ENCODE measurements at places on chromosomes 2 and 18.

DNA sequence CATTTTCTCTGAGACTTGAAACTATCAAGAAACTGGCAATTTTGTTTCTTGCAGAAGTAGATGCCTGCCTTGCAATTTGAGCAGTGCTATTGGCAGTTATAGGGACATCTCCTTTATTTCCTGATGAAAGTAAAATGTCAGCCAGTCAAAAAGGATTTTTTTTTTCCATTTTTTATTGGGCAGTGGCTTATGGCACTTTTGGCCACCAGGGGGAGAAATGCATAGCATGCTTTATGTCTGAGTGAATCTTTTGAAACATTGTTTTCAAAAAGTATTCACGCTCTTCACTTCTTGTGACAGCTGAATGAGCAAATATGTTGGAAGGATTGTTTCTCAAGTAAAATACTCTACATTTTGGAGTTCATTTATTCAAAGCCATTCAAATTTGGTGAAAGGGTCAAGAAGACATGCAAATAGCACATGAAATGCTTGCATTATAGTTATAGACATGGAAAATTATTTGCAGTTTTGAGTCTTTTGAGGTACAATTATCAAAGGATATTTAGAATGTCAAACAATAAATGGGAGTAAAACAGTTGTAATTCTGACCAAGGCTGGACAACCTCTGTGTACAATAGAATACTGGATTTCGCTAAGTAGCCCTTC, 491.0 kb downstream of the CDH2 start:
- DNase-seq = no peak

DNA sequence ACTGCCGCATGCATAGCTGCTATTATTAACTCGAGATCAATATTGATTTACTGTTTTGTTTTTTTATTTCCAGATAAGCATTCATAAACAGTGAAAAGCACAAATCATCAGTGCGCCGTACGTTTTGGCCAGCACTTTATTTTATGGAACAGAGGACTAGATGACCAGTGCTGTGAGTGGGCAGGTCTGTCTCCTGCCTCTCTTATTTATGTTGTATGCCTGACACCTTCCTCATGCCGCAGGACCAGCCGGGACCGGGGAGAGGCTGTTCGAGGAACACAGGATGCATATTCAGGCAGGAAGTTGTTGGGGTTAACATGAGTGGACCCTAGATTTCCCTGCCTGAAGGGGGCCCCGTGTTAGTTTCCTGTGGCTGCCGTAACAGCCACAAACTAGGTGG, 72.6 kb downstream of the AGAP1 start:
- no peak for DNase-seq

DNA sequence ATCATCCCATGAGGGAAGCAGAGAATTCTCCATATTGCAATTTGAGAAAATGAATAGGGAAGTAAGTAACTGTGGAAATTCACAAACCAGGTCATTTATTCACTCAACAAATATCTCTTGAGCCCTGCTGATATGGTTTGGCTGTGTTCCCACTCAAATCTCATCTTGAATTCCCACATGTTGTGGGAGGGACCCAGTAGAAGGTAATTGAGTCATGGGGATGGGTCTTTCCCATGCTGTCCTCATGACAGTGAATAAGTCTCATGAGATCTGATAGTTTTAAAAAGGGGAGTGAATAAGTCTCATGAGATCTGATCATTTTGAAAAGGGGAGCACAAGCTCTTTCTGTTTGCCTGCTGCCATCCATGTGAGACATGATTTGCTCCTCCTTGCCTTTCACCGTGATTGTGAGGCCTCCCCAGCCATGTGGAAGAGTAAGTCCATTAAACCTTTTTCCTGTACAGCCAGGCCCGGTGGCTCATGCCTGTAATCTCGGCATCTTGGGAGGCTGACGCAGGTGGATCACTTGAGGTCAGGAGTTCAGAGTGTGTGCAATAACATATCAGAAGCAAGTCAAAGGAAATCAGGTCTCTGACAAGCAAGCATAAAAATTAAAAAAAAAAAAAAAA, 193.2 kb downstream of the NDUFA10 start:
- DNase-seq = no peak

DNA sequence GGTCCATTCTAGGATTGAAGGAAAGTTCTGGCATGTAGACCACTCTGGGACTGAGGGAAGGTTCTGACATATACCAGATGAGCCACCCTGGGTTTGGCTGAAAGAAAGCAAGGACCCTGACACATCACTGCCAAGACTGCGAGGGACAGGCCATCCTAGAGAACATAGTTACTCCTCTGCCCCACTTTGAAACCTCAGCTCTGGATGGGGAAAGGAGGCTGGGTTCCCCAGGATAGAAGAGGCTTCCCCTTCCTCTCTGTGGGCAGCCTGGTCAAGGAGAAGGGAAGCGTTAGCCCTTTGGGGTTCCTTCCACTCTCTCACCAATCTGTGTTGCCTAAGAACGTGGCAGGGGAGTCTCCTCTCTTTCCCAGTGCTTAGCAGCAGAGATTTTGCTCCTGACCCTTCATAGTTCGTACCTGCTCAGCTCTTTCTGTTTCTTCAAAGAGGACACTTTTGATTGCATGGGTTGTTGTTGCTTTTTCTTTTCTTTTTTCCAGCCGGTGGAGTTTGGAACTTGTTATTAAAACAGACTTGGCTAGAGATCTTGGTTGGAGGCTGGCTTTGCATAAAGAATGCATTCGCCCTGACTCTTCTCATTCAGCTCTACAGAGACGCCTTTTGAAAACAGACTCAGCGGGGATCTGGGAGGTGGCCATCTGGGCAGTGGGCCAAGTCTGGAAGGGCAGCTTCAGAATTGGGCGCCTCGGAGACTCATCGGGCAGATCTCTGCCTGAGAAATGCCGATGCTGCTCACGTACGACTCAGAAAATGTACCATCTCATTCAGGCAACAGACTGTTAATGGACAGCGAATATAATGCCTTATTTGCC, 166.1 kb downstream of the CLIP4 start:
- no peak for DNase-seq

- no peak for DNase-seq
Measured at GRCh38 chr18:48994044-48994651, 43.4 kb upstream of the SMAD7 start.

- no peak for DNase-seq
Measured at GRCh38 chr2:206212673-206213513, 53.2 kb downstream of the EEF1B2 start.

- no peak for DNase-seq
Measured at GRCh38 chr2:41610501-41611190, 437.2 kb upstream of the PKDCC start.

DNA sequence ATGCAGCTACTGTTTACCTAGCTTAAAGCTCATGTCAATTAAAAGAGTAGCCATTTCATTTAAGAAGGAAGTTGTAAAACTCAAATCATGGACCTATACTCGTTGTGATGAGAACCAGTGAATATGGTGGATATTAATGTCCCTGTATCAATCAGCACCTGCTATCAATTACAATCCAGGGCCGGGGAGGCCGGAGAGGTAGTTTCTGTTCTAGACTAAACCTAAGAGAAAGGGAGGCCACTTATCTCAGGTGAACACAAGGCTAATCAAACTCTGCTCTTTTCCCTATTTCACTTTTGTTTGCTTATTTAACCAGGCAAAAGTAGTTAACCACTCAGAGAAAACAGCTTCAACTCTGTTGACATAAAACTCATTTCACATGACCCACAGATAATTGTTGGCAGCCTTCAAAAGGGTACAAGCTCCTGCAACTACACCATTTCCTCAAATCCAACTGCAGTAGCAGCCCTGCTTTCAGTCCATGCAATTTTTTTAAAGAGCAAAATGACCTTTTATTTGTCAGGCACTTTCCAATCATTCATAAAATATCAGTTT, 27.8 kb upstream of the SLC9A2 start:
- no peak for DNase-seq

GRCh38 chr2:151560289-151560688, 150.6 kb downstream of the RIF1 start:
- DNase-seq = no peak

- no peak for DNase-seq
Measured at GRCh38 chr2:25744055-25744454, 70.7 kb upstream of the DTNB start.

- no peak for DNase-seq
Measured at GRCh38 chr2:165621086-165621560, 151.6 kb downstream of the CSRNP3 start.

- no peak for DNase-seq
Measured at GRCh38 chr2:109128616-109129355, at the start of gene SH3RF3. Gene SH3RF3, plus strand, starts transcription at chr2:109129205.

DNA sequence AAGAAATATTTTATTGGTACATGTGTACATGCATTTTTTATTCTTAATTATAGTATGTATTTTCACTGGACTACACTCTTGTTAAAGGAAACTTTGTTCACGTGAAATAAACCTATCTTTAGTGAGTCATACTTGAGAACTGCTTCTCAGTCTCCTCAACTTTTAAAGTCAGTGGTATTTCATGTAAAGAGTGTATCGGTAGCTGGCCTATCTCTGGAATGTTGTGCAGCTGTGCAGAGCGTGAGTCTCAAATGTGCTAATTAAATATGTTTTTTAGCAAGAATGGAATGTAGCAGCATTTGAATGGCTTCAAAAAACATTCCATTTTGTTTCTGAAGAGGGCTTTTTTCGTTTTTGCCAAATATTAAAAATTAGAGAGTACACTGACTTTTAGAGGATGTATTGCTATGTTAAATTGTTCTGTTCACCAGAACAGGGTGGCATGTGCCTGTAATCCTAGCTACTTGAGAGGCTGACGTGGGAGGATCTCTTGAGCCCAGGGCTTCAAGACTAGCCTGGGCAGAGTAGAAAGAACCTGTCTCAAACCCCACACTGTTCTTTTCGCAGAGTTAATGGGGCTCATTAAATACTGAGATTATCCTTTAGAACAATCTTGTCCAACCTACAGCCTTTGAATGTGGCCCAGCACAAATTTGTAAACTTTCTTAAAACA, 14.3 kb downstream of the SPTBN1 start:
- no peak for DNase-seq

GRCh38 chr2:141280037-141280436, 850.8 kb downstream of the LRP1B start:
- DNase-seq = no peak

DNA sequence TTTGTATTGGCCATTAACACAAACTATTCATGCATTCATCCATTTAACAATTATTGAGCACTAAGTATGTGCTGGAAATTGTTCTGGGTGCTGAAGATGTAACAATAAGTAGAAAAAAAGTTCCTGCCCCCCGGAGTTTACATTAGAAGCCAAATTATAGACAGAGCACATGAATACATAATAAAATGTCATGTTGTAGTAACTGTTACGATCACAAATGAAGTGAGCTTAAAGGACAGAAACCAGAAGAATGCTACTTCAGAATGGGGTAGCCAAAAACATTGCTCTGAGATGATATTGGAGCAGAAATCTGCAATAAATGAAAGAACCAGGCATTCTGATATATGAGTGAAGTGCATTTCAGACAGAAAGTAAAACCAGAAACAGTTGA, 256.0 kb upstream of the SETBP1 start:
- DNase-seq = no peak

- no peak for DNase-seq
Measured at GRCh38 chr2:50782543-50782942, 249.4 kb downstream of the NRXN1 start.

DNA sequence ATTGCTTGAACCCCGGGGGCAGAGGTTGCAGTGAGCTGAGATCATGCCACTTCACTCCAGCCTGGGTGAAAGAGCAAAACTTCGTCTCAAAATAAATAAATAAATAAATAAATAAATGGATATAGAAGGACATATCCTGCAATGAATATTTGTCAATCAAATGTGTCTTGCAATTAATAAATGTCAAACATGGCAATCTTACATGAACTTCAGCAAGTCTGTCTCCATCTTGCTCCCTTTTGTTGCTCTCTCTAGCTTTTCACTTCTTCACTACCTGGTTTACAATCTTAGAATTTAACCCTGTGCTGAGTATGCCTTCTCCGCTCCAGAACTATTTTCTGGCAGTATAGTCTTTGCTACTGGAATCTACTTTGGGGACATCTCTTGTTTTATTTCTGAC, 3.3 kb upstream of the YES1 start:
- no peak for DNase-seq

GRCh38 chr18:79569720-79570119, 109.9 kb upstream of the CTDP1 start:
- DNase-seq = no peak

- no peak for DNase-seq
Measured at GRCh38 chr2:223602972-223603371, 811 bp upstream of the SCG2 start.

DNA sequence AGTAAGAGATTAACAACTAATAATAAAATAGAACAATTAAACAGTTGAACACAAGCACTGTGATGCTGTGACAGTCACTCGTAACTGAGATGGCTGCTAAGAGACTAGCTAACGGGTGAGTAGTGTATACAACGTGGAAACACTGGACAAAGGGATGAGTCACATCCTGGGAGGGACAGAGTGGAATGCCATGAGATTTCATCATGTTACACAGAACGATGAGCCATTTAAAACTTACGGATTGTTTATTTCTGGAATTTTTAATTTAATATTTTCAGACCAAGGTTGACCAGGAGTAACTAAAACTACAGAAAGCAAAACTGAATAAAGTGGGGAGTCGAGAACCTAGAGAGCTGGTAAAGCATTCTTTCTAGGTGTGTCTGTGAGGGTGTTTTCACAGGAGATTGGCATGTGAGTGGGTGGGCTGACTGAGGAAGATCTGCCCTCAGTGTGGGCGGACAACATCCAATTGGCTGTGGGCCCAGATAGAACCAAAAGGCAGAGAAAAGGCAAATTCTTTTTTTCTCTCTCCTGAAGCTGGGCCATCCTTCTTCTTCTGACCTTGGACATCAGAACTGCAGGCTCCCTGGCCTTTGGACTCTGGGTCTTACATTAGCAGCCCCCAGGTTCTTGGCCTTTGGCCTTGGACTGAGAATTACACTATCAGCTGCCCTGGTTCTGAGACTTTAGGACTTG, 14.6 kb downstream of the TMSB10 start:
- no peak for DNase-seq

GRCh38 chr2:78065366-78065765, 543.2 kb upstream of the LRRTM4 start:
- DNase-seq = no peak

DNA sequence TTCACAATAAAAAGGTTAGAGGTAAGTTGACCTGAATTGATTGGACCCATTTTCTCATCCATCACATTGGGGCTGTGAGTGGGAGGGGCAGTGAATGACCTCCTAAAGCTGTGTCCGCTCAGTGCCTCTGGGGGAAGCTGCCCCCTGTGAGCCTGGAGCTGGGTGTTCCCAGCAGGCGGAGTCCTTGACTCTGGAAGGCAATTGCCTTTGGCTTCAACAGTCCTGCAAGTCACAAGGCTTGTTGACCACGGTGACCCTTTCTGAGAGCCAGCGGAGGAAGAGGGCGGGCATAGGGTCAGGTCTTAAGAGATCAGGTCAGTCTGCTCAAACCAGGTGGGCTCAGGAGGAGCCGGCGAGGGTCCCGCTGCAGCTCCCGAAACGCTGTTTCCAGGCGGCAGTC, 1.1 kb upstream of the CIDEA start:
- no peak for DNase-seq

GRCh38 chr18:21669736-21670285, 34.8 kb downstream of the ABHD3 start:
- peak; percentile 1 for DNase-seq

- DNase-seq = no peak
Measured at GRCh38 chr2:96081042-96081441, 35.3 kb downstream of the ADRA2B start.
